ENCODE measurements at places on chromosomes 4 and X.
A peak's percentile ranks its signal among the peaks of the same experiment; 100 is the strongest.

GRCh38 chrX:130636277-130636676, 234.5 kb downstream of the RBMX2 start:
- no peak for DNase-seq

- DNase-seq, result no peak
Measured at GRCh38 chr4:11264841-11265240, 163.9 kb downstream of the HS3ST1 start.

GRCh38 chr4:77074981-77075855, 571 bp downstream of the CCNI start:
- peak; percentile 53 for DNase-seq

DNA sequence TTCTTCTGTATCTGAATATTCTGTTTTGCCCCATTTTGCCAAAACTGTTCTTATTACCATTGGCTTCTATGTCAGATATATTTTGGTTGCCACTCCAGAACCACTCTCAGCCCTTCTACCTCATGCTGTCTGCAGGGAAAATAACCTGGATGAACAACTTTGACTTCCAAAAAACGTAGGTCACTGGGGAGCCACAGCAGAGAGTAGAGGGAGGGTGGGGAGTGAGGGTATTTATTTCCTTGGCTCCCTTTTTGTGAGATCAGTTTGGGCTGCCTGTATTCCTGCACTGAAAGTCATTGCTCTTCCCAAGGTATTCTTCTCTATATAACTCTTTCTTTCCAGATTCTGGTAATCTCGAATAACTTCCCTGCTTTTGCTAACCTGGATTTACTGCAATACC, 6.3 kb downstream of the BMPR1B start:
- DNase-seq, result no peak

DNA sequence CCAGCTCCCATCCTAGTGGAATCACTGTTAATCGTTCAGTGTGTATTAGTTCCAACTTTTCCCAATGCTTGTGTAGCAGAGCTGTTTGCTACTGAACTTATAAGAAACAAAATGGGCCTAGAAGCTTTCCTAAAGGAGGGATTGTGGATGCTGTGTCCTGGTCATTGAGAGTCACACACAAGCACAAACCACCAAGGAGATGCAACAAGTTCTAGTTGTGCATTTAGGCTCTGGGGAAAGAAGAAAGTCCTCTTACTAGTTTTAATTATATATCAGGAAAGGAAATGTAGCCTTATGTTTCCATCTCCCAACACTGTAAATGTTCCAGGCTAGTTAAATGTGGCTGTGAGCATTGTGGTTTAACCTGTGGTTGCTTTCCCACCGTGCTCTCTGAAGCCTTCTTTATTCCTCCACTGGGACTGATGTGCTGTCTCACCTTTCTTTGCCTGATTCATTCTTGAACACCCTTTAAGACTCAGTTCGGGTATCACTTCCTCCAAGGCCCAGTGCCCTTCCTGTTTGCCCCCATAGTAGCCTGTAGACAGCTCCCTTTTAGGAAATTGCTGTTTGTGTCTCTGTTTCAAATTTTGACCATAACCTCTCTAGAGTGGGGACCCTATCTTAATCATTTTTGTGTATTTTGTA, 34.3 kb downstream of the ATP10D start:
- DNase-seq, result no peak

DNA sequence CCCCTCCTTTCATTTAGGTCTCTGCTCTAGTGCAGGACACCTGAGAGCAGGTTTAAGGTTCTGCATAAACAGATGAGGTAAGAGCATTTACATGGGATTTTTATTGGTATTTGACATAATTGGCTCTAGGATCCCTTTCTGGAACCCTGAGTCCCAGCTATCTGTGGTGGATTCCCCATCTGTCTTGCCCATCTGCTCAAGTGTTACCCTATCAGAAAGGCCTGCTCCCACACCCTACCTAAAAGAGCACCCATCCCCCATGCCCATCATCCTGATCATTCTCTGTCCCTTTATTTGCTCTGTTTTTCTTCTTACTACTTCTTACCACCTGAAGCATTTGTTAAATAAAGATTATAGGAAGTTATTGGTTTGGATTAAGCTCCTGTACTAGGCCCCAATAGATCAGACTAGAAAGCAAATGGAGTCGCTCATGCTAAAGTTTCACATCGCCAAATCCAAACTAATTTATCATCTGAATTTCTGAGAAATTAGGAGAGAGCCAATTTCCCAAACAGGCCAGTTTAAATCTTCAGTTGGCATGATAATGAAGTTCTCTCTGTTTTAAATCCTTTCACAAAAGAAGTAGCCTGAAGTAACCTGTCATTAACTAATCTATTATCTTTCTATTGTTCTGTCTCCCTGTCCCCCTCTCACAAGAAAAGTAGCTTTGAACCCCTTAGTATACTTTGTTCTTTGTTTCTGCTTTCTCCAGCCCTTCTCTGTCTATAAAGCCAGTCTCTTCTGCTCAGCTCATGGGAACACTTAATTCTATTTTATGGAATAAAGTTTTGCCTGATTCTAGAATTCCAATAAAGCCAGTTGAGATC, 178.6 kb downstream of the ZNF674 start:
- no peak for DNase-seq

DNA sequence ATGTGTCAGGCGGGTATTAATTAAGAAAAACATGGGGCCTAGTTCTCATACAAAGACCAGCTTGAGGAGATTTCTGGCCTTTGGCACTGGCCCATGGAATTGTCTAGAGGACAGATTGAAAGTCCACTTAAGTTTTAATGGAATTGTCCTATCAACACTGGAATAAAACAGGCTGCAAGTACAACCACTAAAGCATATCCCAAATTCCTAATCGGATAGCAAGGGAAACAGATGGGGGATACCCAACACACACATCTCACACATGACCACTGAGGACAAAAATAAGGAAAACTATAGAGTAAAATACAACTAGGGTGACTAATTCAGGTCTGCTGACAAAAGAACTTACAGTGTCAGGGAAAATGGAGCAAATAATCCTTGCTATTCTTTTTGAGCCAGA, 167.8 kb downstream of the GASK1B start:
- DNase-seq, result no peak

DNA sequence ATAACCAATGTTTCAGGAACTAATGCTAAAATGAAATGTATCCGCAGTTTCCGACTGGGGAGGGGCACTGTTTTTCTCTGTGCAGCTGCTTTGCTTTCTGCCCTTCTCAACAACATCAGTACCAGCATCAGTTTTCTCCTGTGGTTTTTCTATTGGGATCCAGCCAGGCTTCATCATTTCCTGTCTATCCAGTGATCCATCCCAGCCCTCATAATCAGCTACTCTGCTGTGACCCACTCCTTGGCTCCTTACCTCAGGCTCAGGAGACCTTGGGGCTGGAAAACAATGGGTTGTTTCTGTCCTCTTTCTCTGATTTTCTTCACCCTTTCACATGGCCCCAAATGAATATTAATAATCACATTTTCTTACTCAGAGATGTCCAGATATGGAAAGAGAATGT, 222.2 kb upstream of the DKK2 start:
- no peak for DNase-seq

DNA sequence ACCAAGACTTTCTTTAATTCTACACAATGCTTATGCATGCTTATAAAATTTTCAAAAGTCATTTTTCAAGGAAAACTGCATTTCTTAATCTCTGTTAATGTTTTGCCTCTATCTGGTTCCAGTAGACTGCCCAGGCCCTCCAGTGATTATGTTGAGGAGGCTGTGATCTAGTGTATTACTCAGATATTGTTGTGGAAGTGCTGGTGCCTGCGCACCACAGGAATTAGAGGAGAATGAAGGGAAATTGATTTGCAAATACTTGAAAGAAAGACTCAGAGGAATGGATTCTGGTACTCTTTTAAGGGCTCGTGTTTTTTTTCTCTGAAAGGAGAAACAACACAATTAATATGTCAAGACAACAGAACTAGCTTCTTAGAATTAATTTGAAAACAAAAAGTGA, 1015.1 kb downstream of the RPA4 start:
- no peak for DNase-seq

GRCh38 chr4:118850488-118851173, 14.7 kb upstream of the SEC24D start:
- no peak for DNase-seq

GRCh38 chrX:120459309-120459708, 9.8 kb downstream of the LAMP2 start:
- no peak for DNase-seq

DNA sequence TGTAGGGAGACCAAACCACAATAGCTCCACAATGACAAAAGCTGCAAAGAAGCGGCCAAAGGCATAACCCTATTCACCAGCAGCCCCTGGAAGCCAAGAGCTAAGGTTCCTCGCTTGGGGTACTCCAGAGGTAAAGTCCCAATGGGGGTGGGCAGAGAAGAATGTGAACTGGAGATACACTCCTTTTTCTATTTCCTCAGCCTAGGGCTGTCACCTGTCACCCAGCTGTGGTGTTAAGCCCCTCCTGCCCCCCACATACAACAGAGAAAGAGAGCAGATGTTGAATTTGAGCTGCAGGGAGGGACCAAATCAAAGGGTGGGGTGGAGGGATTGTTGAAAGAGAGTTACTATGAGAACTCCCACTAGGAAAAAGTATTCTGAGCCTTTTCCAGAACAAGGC, 26.1 kb downstream of the AMOT start:
- no peak for DNase-seq

DNA sequence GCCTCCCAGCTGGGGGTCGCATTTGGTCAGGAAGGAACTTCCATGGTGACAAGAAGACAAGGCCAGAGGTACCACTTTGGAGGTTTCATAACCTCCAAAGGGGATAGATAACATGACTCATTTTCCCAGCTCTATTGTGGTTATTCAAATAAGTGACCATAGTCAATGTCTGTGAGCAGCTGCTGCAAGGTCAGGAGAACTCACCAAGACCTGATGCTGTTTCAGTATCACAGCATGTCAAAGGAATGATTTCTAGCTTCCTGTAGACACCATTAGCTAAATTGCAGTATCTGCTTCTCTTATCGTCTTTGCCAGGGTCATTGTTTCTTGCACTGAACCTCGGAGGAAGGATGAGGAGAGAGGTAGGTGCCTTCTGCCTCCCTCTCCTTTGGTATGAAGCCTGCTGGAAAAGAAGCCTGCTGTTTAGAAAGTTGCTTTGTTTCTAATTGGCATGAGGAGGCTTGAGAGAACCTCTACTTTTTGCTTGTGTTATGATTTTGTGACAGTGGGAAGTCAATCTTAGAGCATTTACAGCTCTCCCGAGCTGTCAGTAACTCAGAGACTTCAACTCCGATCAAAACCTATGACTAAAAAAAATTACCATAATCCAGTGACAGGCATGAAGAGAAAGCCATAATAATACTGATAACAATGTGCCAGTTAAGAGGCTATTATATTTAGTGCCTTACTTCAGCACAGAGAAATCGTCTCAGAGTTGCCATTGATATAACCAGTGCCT, 38.0 kb upstream of the GATB start:
- DNase-seq, result no peak

- no peak for DNase-seq
Measured at GRCh38 chr4:19230906-19231545, 1020.7 kb upstream of the SLIT2 start.

DNA sequence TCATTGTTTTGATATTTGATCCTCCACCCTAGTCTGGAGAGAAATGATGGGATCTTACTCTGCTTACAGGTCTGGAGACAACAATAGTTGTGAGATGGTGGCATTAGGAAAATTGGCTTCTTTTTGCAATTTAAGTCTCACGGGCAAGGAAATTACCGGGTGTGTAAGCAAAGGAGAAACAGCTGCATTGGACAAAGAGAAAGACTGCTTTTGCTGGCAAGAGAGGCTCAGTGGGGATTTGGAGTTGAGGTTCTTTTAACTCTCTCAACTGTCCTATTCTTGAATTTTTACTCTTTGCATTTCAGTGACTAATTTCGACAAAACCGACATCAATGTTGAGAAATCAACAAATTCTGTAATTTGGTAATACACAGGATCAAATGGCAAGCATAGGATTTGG, 2.3 kb upstream of the SERPINA7 start:
- DNase-seq, result no peak

GRCh38 chr4:181991369-181992108, 251.7 kb upstream of the TENM3 start:
- DNase-seq, result no peak

DNA sequence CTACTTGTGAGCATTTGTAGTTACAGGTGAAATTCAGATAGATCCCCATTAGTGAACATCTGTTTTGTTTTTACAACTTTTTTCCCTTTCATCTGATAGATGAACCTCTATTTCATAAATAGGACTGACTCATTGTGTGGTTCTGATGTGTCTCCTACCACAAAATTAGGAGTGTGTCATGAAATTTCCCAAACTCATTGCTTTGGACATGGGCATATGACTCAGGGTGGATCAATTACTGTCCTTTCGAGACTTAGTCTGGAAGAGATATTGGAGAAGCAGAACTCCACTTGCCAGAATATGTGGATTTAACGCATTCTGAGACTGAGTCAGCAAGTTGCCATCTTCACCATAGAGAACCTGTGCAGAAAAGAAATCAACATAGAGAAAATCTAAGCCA, 53.5 kb upstream of the PCDH10 start:
- no peak for DNase-seq

Measured in stimulated activated CD8-positive, alpha-beta memory T cell treated with anti-CD3 and anti-CD28 coated beads, Interleukin-7, amount 100 ng/mL, for 1 hour (primary cell).